ENCODE measurements at places on chromosomes 3 and 15. TPM values are rescaled to one million over a fixed set of nuclear protein-coding genes. Genes with fewer than 3 reads are reported as not detected.

The ITPKA gene
- total RNA-seq: not detected

The CLDN18 gene
- total RNA-seq: not detected

The SLC49A4 gene
- 17.7 TPM for total RNA-seq

The CADPS gene
- total RNA-seq: 45.8 TPM

The GOLGA8S gene
- total RNA-seq: 0.44 TPM

The GOLGA6L9 gene
- 7.5 TPM for total RNA-seq

The SLC27A2 gene
- total RNA-seq: 5.6 TPM

The PRICKLE2 gene
- total RNA-seq: 44.5 TPM

The C2CD4A gene
- total RNA-seq: not detected

The CHRNA5 gene
- total RNA-seq: 4.3 TPM

The TRNT1 gene
- 16.0 TPM for total RNA-seq

The MINAR1 gene
- 0.16 TPM for total RNA-seq

The CTXN2 gene
- not detected for total RNA-seq
